ENCODE measurements at places on chromosomes 16 and 17.

- no peak for ATAC-seq
Measured at GRCh38 chr16:27679899-27680298, 130.0 kb downstream of the KATNIP start.

- no peak for ATAC-seq
Measured at GRCh38 chr16:26605626-26606271, 461.0 kb upstream of the C16orf82 start.

GRCh38 chr16:51630076-51630475 lies 479.0 kb upstream of the SALL1 start:
- no peak for ATAC-seq

- no peak for ATAC-seq
Measured at GRCh38 chr16:72908362-72909167, 139.4 kb downstream of the ZFHX3 start.

DNA sequence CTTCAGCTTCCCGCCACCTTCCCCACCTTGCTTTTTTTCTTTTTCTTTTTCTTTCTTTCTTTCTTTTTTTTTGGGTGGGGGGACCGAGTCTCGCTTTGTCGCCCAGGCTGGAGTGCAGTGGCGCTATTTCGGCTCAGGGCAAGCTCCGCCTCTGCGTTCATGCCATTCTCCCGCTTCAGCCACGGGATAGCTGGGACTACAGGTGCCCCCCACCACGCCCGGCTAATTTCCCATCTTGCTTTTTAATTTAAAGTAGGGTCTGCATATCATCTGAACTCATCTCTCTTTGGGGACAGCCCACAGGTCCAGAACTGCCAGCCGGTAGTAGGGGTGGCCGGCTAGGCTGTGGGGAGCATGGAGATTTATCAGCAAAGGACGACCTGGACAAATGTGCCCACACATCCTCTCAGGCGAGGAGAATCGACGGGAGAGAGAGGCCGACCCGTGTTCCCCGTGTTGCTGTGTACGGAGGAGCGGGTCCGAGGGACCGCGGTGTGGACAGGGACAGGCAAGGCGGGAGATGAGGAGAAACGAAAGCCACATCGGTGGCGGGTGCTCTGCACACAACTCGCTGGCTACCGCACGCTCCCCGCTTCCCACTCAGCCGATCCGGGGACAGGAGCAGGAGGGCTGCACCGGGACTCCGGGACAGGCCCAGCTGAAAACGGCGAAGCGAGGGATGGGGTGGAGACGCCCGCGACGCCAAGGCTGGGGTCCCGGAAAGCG lies 2.4 kb downstream of the MT1M start:
- no peak for ATAC-seq

- no peak for ATAC-seq
Measured at GRCh38 chr16:57601801-57602478, 26.5 kb upstream of the ADGRG1 start.

DNA sequence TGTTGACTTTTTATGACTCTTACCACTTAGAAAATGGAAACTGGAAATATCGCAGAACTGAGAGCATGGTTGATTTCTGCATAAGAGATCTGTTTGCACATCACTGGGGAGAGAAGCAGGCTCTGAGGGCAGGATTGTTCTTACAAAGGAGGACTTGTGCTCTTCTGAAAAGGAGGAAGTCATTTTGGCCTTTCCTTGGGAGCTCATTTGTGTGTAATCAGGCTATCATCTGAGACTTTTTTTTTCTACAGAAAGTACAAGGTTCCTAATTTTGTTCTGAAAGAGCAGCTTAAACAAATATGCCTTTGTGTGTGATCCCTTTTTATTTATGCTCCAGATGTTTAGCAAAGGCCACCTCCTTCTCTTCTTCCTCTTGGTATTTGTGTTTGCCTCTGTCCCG lies 145.7 kb upstream of the CACNG5 start:
- no peak for ATAC-seq

DNA sequence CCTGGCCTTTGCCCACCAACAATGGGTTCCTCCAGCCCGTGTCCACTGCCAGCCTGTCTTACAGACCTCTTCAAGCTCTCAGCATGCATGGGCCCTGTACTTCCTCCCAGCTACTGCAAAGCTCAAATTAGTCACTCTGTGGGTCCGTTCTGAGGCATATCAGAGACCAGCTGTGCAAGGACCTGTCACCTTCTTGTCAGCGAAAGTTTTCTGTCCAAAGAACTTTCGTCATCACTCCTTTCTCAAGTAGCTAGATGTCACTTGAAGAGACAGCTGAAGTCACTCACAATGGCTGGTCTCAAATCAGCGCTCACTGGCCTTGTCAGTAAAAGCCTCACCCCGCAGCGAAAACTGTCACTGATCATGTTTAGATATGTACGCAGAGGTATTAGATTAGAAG lies 91.4 kb upstream of the DYNLRB2 start:
- no peak for ATAC-seq

DNA sequence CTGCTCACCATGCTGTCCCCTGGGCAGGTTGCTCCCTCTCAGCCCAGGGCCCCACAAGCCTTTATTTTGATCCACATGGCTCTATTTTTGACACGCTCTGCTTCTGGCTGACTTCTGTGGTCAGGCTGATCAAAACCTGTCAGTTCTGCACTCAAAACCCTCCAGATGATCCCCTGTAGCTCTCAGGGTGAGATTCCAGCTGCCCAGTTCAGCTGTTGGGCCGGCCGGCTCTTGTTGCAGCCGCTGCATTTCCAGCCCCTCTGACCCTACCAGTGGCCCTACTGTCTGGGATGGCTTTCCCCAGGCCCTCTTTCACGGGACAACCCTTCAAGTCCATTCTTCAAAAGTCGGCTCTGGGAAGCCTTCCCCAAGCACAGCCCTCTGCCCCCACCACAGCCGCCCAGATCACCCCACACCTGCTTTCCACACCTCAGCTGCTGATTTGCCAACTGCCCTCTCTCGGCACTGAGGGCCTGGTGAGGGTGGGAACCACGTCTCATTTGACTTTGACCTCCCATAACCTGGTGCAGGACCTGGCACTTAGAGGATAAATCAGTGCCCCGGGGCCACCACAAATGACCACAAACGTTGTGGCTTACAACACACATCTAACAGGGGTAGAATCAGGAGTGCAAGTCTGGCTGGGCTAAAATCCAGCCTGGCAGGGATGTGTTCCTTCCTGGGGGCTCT lies 16.3 kb upstream of the CACNG4 start:
- no peak for ATAC-seq
